ENCODE measurements at places on chromosomes 3 and 15.

DNA sequence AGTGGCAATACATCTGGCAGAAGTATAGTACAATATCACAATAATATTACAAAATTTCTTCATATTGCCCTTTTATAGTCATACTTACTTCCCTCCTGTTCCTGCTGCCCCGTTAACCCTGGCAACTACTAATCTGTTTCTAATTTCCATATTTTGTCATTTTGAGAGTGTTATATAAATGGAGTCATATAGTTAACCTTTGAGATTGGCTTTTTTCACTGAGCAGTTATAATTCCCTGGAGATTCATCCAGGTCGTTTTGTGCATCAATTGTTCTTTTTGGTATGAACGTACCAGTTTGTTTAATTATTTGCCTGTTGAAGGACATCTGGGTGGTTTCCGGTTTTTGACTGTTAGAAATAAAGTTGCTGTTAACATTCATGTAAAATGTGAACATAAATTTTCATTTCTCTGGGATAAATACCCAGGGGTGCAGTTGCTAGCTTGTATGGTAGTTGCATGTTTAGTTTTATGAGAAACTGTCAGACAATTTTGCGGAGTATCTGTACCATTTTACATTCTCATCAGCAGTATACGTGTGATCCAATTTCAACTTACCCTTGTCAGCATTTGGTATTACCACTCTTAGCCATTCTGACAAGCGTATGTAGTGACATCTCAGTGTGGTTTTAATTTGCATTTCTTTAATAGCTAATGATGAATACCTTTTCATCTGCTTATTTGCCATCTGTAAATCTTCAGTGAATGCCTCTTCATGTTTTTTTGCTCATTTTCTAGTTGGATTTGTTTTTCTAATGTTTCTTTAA lies 32.2 kb upstream of the IL20RB start:
- DNase-seq = no peak

DNA sequence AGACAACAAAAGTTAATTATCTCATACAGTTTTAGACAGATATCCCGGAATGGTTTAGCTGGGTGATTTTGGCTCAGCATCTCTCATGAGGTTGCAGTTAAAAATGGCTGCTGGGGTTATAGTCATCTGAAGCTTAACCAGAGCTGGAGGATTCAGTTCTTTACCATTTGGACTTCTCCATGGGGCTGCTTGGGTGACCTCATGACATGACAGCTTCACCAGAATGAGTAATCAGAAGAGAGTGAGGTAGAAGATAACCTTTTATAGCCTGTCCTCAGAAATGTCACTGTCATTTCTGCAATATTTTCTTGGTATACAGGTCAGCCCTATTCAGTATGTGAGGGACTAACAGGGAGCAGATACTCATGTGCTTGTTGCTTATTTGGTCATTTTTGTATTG lies 30.9 kb downstream of the TFG start:
- DNase-seq = no peak

DNA sequence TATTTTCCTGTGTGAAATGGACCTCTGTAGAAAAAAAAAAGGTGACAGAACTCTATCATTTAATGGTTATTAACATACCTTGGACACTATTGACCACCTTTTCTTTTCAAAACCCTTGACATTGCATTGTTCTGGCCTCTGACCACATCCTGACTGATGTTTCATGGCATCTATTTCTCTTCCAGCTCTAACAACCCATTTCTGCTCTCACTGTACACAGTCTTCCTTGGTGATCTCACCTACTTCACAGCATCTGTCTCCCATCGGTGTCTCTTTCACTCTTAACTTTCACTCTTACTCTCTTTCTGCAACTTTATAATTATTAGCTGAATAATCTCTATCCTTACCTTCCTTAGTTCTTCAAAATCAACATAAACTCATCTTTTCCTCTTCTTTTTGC lies 217.4 kb upstream of the CD96 start:
- DNase-seq = no peak

GRCh38 chr3:169663951-169664820 lies 674 bp upstream of the MECOM start:
- DNase-seq = no peak

GRCh38 chr15:70401709-70402108 lies 304.0 kb upstream of the TLE3 start:
- no peak for DNase-seq
